ENCODE measurements at places on chromosomes 5 and 9.
A peak's percentile ranks its signal among the peaks of the same experiment; 100 is the strongest.

- DNase-seq: no peak
These were observed 92.8 kb upstream of the ELL2 start for GRCh38 chr5:96054311-96055030.

- DNase-seq: peak; percentile 73
These were observed 1.1 kb downstream of the CTNNAL1 start for GRCh38 chr9:109012009-109012875.

GRCh38 chr9:127277770-127278169, 13.2 kb downstream of the GARNL3 start:
- no peak for DNase-seq

- DNase-seq: no peak
These were observed 13.7 kb downstream of the MRPL36 start for GRCh38 chr5:1785984-1786383.

- DNase-seq: no peak
These were observed 241.5 kb downstream of the PAPPA start for GRCh38 chr9:116394894-116395698.

GRCh38 chr5:78823196-78823595, 161.9 kb downstream of the ARSB start:
- no peak for DNase-seq

DNA sequence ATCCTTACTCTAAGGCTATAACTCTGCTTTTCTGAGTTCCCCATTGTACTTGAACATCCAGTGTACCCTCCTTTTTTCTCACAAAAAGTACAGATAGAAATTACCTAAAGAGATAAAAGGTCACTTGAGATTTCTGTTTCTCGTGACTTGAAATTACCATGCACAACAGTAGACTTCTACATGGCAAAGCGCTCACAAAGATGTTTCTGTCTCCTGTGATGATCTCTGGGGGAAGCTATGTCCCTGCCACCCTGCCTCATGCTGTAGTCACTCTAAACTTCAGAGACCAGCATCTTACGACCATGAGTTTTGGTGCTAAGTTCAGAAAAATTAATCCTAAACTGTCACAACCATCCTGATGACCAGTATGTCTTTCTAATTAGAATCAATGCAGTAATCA, 36.2 kb downstream of the NFIB start:
- DNase-seq: no peak

DNA sequence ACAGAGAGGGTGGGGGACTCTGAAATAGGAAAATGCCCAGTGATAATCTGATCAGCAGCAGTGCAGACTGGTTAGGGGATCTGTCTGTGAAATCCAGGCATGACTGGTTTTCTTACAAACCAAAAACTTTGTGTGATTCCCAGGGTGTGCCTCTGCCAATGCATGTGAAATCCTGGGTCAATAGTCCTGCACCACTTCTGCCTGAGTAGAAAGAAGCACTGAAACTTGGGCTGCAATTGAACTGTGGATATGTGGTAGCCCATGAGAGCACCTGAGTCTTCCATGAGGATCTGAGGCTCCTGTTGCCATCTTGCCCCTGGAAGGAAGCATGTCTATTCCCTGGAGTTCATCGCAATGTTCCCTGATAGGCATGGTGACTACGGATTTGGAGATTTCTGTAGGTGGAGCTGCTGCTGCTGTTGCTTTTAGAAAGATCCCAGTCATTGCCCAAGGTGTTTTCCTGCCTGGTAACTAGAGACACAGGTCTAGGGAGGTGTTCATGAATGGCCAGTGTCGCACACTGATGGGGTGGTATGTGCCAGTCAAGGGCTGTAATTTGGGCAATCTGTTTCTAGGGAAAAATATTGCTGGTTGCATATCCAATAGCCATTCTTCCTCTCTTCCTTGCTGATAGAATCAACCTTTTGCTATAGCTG, 146.7 kb downstream of the CARTPT start:
- DNase-seq: no peak

DNA sequence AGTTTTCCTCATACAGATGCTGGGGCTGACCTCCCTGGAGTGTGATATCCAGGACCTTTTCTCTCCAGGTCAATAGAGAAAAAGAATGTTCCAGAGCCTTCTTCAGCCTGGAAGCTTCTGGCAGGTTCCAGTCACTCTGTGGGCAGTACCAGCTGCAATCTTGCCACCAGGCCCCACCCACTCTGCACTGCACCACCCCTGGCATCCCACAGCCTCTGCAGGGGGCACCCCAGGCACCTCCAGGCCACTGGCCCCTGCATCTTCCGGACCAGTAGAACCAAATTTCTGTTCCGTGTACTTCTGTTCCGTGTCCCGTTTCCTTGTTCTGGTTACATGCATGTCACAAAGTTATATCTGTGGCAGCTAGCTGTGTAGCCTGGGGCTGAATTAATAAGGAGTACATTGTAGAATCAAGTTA, 83.3 kb upstream of the ZBTB43 start:
- no peak for DNase-seq

DNA sequence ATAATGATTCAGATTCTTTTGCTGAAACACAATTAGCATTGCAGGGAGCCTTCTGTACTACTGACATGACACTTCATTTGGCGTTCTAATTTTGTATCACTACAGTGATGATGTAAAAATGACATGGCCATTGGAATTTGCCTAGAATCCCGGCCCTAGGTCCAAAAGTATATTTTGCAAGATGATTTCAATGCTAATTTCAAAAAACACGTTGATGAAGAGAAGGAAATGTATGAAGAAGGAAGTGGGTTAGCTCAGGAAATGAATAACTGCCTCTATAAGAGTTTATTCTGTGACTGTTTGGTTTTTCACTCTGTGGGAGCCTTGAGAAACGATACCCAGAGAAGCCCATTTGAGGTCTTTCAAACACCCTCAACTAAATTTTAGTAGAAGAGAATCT, 59.3 kb downstream of the OSTF1 start:
- DNase-seq: no peak

- no peak for DNase-seq
These were observed 56.8 kb downstream of the FAM81B start for GRCh38 chr5:95447961-95448360.

DNA sequence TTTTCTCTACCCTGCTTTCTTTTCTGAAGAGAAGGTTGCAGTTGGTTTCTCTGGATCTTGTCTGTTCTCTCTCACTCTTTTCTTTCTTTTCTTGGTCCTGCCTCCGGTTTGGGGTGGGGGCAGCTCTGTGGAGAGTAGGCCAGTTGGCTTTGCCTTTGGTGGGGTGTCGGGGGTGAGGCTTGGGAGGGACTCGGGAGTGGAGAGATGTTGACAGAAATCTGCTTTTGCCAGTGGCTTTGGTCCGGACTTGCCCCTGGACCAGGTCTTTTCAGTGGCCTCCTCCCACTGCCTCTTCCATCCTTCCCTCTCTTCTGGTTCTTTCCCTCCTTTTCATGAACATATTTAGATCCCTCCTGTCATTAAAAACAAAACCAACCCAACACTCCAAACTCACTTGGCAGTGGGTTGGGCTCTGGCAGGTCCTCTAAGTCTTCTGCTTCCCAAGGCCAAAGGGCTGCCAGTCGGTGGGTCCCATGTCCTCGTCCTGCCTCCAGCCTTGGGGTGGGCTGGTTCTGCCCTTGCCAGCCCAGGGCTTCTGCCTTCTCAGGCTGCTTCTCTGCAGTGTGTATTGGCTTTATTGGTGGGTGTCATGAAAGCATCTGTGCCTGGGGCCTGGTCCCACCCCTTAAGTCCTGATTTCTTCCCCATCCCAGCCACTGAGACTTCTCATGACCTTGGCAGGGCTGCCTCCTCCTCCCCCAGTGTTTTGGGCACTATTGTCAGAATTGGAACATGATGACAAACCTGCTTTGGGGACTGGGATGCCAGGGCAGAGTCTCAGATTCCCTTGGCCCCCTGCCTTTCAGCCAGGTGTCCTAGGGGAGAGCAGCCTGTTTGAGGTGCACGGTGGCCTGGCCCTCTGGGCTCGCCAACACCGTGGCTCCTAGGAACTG, 16.9 kb downstream of the ANKRD33B start:
- DNase-seq: no peak

All from left hindlimb (tissue), 1 donor.